ENCODE measurements at places on chromosomes 6 and 20.
A peak's percentile ranks its signal among the peaks of the same experiment; 100 is the strongest.

DNA sequence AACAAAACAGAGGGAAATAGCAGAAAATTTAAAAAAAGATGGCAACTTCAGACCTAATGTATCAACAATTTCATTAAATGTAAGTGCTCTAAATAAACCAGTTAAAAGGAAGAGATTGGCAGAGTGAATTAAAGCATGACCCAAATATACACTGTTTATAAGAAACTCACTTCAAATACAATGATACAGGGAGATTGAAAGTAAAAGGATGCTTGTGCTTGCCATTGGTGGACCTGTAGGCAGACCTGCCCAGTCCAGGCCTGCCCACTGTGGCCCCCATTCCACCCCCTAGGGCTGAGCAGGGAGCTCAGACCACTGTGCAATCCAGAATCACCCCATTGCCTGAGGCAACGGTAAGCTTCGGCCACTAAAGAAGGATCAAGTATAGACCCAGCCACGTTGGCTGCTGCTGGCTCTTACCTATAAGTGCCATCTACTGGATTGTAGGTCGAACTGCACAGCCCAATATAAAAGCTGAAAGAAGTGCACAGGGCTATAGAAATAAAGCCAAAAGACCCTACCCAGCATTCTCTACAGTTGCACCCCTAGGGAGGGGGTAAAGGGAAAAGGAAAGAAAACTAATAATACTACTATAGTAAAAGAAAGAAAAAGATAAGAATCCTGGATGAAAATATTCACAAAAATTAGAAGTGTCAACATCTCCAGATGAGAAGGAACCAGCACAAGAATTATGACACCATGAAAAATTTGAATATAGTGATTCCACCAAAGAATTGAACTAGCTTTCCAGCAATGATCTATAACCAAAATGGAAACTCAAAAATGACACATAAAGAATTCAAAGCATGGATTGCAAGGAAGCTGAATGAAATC lies 36.1 kb downstream of the PSMB1 start:
- DNase-seq = peak; percentile 49

DNA sequence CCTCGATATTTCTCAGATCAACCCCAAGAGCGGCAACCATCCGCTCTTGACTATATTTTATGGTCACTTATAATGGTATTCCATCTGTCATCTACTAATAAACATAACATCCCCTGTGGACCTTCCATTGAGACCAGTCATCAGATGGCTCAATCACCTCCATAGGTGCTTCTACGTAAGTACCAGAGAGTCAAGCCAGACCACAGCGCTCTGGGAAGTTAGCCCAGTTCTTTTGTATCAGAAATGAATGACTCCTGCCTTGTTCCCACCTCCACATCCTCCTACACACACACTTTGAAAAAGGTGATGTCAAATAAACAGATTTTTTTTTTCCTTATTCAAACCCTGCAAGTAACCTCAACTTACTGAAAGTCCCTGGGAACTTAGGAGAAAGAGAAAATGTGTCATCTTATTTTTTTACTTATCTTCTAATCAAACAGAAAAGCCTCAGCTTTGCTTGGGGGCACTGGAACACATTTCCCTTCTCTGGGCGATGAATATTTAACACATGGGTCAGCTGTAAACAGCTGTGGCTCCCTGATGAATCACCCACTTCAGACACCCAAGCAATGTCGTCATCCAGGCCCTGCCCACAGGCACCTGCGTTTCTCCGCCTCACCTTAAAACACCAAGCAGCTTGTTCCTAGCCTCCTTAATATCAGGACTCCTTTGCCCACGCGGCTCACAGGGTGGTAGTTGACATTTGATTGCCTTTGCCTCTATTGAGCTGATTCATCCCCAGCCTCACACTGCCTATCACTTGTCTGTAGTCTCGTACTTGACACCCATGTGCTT lies 121.4 kb upstream of the LY86 start:
- DNase-seq = no peak

- no peak for DNase-seq
Observed at GRCh38 chr6:45571159-45571558, 193.4 kb upstream of the SUPT3H start.

GRCh38 chr6:61950811-61951210 lies 335.2 kb downstream of the KHDRBS2 start:
- DNase-seq = no peak

- no peak for DNase-seq
Observed at GRCh38 chr20:48203252-48203651, 418.0 kb upstream of the SULF2 start.

- DNase-seq = no peak
Observed at GRCh38 chr6:153117986-153118879, 12.8 kb downstream of the RGS17 start.

- no peak for DNase-seq
Observed at GRCh38 chr6:121944354-121944753, 455.1 kb upstream of the HSF2 start.

- no peak for DNase-seq
Observed at GRCh38 chr6:89214197-89214596, 3.0 kb downstream of the GABRR1 start.

DNA sequence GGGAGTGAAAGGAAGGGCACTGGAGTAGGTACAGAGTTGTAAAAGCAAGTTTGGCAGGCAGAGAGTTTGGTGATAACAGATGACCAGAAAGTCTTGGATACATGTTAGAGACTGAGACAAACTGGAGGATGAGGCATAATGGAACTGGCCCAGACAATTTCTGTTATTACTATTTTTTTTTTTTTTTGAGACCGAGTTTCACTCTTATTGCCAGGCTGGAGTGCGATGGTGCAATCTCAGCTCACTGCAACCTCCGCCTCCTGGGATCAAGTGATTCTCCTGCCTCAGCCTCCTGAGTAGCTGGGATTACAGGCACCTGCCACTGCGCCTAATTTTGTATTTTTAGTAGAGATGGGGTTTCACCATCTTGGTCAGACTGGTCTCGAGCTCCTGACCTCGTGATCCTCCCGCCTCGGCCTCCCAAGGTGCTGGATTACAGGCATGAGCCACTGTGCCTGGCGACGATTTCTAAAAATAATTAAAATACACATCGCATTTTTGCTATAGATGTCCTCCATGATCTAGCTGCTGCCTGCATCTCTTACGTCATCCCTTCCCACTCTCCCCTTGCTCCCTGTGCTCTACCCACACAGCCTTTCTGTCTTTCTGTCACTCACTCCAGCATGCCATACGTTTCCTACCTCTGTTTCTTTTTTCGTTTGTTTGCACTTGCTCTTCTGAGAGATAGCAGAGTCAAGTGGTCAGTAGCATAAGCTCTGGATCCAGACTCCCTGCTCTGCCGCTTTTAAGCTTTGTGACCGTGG lies 23.5 kb downstream of the MAPK14 start:
- no peak for DNase-seq

GRCh38 chr6:152270301-152270925 lies 366.7 kb downstream of the SYNE1 start:
- DNase-seq = no peak

DNA sequence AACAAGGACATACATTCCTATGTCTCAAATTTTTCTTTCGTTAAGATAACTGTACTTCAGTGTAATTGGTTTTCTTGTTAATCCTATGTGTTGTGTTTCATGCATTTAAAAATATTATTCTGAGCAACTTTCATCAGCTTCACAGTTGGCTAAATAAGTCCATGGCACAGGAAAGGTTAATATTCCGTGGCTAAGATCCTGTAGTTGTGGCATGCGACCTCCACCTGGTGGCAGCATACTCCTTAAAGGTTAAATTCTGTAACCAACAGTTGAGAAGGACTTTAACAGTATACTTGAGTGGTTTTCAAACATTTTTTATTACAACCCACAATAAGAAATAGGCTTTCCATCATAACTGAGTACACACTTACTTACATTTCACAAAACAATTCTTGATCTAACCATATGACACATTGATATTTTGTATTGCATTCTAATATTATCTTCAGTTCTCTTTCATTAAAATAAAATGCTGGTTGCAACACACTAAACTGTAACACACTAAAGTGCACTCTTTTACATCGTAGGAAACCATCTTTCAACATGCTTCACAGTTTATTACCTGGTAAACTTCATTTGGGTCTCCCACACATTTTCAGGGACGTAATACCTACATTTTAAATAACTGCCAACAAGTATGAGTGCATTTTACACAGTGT lies 118.3 kb downstream of the SLX4IP start:
- DNase-seq = no peak

GRCh38 chr6:87971605-87972262 lies 75.9 kb upstream of the SPACA1 start:
- DNase-seq = no peak

GRCh38 chr20:32455171-32455900 lies 97.2 kb downstream of the ASXL1 start:
- no peak for DNase-seq

GRCh38 chr6:44221961-44222335 lies 1.4 kb upstream of the SLC29A1 start:
- DNase-seq = no peak

DNA sequence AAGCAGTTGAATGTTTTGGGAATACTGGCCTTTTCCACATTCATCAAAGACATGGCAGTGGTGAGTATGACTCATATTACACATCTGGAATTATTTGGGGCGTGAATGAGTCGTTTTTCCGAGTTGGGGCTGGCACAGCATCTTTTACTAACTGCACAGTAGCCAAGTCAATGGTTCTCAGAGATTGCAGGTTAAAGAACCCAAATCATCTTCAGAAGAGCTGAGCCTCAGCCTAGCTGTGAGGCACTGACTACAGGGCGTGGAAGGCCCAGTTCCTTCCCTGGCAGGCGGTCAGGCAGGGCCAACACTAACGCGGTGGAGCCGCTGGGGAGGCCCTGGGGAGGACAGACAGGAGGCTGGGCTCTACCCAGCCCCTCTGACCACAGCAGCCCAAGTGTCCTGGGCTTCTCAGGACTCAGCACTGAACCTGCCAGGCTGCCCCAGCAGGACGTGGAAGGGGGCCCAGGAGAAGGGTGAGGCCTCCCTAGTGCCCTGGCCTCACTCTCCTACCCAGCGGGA lies 20.1 kb upstream of the HELZ2 start:
- no peak for DNase-seq

- DNase-seq = no peak
Observed at GRCh38 chr20:32445539-32446273, 87.6 kb downstream of the ASXL1 start.

GRCh38 chr6:75268988-75269354 lies 15.6 kb downstream of the TMEM30A start:
- DNase-seq = no peak
